ENCODE measurements at places on chromosomes 5 and 9. TPM values are rescaled to one million over a fixed set of nuclear protein-coding genes. Genes with fewer than 3 reads are reported as not detected.

DNA sequence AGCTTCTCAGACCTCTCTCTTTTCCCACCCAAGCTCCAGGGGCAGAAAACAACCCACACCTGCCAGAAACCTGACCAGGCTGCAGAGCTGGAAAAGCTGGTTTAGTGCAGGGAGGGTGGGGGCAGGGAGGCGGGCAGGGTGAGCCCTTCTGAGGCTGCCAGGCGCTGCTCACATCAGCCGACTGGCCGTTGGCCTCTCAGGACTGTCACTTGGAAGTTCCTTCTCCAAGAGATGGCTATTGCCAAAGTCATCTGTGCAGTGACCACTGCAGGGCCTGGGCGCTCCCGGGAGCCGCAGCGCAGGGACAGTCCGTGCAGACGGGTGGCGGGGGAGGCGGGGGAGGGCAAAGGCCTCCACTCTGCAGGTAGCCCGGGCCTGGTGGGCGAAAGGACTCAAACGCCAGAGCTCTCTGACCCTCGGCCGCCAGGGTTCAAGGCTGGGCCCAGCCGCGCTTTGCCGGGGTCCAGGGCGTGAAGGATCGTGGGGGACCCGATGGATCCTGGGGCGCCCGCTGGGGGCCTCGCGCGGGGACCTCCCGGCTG lies 205.0 kb upstream of the IER5L start:
- DNase-seq: no peak

DNA sequence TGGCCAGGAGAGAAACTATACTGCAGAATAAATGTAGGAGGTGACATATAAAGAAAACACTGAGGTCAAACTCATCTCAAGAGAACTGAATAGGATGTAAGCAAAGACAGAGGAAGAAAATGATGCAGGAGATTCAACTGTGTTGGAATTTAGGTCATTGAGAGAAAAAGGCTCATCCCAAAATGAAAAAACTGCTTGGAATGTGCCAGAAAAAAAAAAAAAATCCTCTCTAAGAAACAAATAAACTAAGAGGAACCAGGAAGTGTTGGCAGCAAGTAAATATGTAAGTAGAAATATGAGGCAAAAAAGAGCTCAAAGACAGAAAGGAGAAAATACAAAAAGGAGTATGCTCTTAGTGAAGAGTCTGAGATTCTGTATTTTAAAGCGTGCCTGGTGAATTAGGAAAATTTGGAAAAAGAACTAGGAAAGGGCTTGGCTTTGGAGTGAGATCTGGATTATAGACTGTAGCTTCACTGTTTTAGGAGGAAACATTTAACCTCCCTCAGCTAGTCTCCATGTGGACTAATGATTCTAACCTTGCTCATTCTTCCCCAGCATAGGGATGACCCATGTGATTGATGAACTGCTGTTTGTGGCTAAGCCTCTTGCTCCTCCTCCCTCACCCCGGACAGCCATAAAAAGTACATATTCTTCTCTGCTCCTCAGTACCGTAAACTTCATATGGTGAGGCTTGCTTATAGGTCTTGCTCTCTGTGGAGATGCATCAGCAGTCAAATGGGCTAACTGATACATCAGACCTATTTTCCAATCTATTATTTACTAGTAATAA lies 185.6 kb upstream of the POU5F2 start:
- DNase-seq: no peak

GRCh38 chr9:12997009-12997408 lies 222.2 kb downstream of the LURAP1L start:
- DNase-seq: no peak

GRCh38 chr9:137705443-137705863 lies 86.6 kb downstream of the EHMT1 start:
- no peak for DNase-seq

SRA1 gene
- polyA plus RNA-seq: 46.3 TPM

TAF1L gene
- under 0.01 TPM for polyA plus RNA-seq

PIP5K1B gene
- polyA plus RNA-seq: 1.2 TPM

FOXI1 gene
- polyA plus RNA-seq: 1.3 TPM

TXNDC15 gene
- polyA plus RNA-seq: 52.9 TPM

LRRC19 gene
- under 0.01 TPM for polyA plus RNA-seq

GRCh38 chr5:179615203-179615602 lies 8.3 kb downstream of the HNRNPH1 start:
- DNase-seq: no peak

MAT2B gene
- 133 TPM for polyA plus RNA-seq

DNA sequence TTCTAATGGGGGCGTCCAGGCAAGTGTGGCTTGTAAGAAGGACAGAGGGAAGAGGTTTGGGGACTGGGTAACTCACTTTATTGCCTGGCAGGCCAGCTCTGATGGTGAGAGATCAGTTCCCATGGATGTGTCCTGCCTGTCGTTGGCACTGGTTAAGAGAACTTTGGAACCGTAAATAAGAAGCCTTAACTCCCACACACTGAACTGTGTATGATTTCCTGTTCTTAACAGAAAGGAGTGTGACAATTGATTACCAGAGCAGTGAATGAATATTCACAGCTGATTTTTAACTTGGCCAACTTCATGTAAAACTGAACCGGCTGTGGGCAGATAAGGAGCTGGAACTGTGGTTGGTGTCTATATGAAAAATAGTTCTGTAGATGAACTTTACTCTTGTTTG lies 63.2 kb downstream of the MEGF10 start:
- DNase-seq: no peak

DNA sequence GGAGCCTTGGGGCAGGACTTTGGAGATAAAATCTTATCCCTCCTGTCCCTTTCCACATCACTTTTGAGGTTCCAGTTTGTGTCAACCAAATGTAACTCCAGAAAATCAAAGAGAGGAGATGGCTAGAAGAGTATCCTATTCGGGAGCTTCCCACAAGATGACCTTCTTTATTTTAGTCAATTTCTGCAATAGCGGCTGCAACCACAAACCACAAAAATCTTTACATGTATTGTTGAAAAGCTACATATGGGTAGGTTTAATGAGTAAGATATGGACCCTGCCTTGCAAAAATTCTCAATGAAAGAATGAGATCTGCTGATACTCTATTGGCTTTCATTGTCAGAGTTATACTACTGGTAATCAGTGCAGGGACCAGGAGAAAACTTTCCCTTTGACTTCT lies 92.2 kb upstream of the MAMDC2 start:
- no peak for DNase-seq

DNA sequence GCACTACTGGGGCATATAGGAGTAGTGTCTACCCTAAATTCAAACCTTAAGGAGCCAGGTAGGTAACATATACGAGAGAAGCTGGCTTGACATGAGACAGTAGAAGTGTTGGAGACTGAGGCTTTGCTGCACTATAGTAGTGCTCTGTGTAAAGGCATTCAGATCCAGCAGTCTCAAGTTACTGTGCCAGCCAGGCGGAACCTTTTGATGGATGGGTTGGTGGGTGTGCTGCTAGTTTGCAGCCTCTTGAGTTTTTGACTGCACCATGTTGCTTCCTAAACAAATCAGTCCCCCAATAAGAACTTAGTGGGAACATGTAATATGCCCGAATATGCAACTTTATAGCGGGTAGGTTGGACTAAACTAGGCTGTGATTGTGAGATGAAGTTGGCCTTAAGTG lies 1.5 kb downstream of the CLTA start:
- no peak for DNase-seq

PCDHB2 gene
- polyA plus RNA-seq: 0.39 TPM

DNA sequence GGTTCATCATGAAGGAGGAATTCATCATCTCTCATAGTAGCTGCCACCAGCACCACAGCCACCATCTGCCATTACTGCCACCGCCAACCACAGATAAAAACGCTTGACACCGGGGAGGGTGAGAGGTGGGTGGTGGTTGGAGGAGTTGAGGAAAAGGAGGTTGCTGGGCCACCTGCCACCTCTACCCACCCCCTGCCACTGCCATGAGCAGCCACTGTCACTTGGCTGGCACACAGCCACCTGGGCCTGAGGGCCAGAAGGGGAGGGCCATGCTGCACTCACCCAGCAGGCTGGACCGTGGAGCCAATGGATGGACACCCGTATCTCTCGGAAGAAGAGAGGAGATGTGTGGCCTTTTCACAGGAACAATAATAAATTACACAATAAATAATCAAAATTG lies 31.3 kb upstream of the SLC36A2 start:
- no peak for DNase-seq

DNA sequence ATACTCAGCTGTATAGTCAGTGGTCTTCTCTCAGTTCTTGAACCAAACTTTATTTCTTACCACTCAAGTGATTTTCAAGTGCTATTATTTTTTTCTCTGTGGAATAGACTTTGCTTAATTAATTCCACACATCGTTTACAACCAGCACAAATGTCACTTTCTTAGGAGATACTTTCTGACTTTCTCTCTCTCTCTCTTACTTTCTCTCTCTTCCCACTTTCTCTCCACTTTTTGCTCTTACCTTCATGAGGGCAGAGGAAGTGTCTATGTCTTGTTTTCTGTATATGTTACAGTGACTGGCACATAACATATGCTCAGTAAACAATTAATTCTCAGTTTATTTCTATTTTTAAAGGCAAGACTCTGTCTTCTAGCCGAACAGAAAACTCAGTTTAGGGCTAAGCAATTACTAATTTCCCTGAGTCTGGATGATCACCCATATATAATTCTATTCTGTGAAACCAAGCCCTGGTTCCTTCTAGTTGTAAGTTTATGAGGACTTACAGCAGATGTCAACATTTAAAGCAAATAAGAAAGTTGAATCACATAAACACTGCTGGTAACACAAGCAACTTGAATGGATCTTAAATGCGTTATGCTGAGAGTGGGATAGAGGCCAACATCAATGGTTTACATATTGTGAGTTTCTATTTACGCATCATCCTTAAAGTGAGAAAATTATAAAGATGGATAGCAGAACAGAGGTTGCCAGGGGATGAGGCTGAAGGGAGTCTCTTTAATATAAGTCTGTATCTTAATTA lies 791.4 kb downstream of the MTRR start:
- DNase-seq: no peak

GRCh38 chr5:169006842-169007790 lies 293.8 kb downstream of the SLIT3 start:
- DNase-seq: no peak

- peak; percentile 61 for DNase-seq
Observed at GRCh38 chr5:179759581-179760551, 27.2 kb downstream of the MAML1 start.

DNA sequence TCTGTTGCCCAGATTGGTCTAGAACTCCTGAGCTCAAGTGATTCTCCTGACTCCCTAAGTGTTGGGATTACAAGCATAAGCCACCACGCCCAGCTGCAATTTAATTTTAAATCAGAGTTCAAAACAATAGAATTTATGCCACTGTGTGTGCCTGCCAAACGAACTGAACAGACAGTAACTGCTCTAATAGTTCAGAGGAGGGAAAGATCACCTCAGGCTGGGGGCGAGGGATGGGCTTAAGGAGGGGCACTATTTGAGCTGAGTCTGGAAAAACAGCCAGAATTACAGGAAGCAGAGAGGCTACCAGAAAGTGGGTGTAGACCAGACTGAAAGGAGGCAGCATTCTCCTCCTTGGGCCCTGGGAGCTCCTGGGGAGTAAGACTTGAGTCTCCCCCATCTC lies 12.2 kb downstream of the NOL6 start:
- DNase-seq: no peak

GRCh38 chr9:137764981-137765380 lies 112.6 kb upstream of the CACNA1B start:
- no peak for DNase-seq

GRCh38 chr5:60522292-60522905 lies 177.6 kb downstream of the DEPDC1B start:
- no peak for DNase-seq

DNA sequence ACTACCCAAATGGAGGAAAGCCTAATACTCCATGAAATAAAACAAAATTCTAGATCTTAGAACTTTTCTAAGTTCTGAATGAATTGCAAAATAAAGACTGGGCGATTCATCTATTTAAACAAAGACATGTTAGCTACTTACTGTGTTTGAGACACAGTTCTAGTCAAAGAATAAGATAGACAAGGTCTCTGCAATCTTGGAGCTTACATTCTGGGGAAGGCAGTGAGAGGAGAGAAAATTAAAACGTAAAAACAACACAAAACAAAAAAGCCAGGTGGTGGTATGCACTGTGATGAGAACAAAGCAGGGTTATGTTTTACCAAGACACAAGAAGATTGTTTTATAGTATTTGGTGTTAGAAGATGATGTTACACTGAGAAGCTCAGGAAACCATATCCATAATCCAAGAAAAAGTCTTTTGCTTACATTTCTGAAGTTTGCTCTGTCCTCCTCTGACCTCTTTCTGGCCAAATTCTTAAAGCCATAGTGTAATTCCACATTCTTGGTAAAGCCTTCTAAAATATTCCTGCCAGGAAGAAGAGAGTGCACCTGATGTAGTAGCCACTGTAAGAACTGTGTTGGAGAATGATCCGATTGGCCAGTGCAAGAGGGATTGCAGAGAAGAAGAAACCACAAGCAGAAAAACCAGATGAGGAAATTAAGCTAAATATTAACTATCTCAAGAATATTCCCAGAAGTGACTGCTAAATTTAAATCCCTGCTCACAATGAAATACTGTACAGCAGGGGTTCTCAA lies 218.4 kb downstream of the PCSK1 start:
- no peak for DNase-seq

GRCh38 chr5:69492391-69492922 lies at the start of gene OCLN:
TSS of gene OCLN (plus strand) at chr5:69492790. CDS start at chr5:69504245, 11,455 bp downstream.
- no peak for DNase-seq

GRCh38 chr9:117073539-117074341 lies 341.1 kb downstream of the ASTN2 start:
- DNase-seq: peak; percentile 1

GRCh38 chr5:154198611-154199230 lies 8.2 kb downstream of the GALNT10 start:
- DNase-seq: no peak

AK8 gene
- 2.3 TPM for polyA plus RNA-seq

DNA sequence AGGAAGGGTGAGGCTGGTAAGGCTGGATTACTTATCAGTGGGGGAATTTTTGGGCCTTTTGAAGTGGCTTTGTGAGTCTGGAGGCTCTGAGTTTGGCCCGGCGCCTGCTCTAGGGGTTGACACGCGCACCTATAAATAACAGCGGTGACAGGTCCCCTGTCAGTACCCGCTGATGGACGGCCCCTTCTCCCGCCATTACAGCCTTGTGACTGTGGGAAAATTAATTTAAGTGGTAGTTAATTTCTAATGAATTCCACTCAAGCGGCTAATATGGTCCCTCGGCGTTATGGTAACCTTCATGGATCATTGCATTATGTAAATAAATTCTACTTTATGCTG lies 16.5 kb downstream of the MRPL36 start:
- DNase-seq: no peak

ENTPD8 gene
- polyA plus RNA-seq: 3.8 TPM

DNA sequence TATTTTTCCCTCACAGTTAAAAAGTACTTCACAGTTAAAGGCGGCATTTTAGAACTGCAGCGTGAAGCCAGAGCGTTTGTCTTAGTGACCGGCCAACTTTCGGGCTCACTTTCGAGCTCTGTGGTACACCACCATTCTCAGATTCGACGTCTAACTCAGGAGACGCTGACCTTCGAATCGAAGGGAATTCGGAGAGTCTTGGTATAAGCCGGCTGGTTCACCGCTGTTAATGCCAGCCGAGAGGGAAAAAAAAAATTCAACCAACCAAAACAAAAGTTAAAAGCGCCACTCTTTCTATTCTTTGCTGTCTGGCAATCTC lies 544 bp upstream of the SNX24 start:
- peak; percentile 10 for DNase-seq

All from thymus (tissue), 14 donors.